Activated B cell treated with CpG ODN at 0.5 μM for 24 hours (primary cell): ENCODE measurements at places on chromosomes 11 and 22.
A peak's percentile ranks its signal among the peaks of the same experiment; 100 is the strongest.

DNA sequence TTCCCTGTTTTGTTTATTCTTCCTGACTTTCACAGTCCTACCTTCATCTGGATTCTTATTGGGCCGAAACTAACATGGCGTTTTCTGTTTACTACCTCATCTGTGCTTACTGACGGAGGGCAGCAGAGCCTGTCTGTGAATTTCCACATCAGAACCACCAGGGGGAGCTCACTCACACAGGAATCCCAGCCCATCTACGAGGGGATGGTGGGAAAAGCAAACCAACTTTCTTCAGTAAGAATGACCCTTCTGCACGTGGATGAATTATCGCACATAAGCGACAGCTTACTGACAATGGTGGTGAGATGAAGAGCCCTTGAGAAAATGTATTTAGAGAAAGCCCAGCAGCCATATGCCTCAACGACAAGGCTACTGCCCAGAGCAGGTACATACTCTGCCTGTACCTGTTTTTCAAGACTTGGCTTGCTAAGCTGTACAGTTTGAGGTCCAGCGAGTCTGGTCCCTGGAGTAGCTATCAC lies 42.5 kb downstream of the LARGE2 start:
- peak; percentile 24 for DNase-seq

GRCh38 chr11:70912226-70912840 lies 340.0 kb downstream of the SHANK2 start:
- no peak for DNase-seq

DNA sequence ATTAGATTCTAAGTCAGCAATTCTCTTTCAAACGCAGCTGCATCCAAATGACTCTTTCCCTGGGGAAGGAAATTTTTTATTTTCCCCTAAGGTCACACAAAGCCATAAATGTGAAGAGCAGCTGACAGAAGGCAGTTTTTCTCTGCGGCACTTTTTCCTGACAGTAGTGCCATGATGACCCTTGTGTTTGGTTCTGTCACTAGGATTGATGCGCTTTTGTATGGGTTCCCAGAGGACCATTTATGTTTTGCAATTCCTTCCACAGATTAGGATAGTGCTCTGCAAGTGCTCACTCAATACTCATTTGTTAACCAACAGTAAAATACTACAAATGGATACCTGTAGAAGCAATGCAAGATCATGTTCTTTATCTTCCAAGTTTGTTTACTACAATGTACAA lies 359.6 kb upstream of the CTSC start:
- DNase-seq, result no peak

GRCh38 chr11:1335811-1336761 lies 26.7 kb upstream of the TOLLIP start:
- peak; percentile 41 for DNase-seq

DNA sequence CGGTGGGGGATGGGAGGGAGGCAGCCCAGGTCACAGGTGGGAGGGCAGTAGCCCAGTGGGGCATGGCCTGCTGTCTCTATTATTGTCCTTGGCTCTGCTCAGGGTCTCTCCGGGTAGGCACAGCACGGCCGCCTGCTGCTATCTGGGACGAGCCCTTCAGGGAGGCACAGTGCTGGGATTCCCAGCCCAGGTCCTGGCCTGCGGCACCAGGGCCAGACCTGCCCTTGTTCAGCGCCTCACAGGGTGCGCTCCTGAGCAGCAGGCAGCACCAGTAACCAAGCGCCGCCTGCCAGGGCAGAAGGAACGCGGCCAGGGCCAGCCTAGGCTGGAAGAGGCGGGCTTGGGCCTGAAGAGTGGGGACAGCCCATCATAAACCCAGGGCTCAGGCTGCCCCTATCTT lies 151.0 kb downstream of the MPPED1 start:
- DNase-seq, result no peak

- no peak for DNase-seq
Measured at GRCh38 chr22:16387088-16387487, 205.5 kb downstream of the CCT8L2 start.

GRCh38 chr11:57936050-57936418 lies 87.6 kb upstream of the OR9Q1 start:
- no peak for DNase-seq

GRCh38 chr11:67652965-67653845 lies 2.7 kb upstream of the ACY3 start:
- no peak for DNase-seq

- DNase-seq, result no peak
Measured at GRCh38 chr11:83158357-83158786, 1.4 kb downstream of the PCF11 start.

- no peak for DNase-seq
Measured at GRCh38 chr11:108115500-108116140, 5.7 kb upstream of the ACAT1 start.

GRCh38 chr11:112253605-112254242 lies 6.9 kb downstream of the PLET1 start:
- no peak for DNase-seq

DNA sequence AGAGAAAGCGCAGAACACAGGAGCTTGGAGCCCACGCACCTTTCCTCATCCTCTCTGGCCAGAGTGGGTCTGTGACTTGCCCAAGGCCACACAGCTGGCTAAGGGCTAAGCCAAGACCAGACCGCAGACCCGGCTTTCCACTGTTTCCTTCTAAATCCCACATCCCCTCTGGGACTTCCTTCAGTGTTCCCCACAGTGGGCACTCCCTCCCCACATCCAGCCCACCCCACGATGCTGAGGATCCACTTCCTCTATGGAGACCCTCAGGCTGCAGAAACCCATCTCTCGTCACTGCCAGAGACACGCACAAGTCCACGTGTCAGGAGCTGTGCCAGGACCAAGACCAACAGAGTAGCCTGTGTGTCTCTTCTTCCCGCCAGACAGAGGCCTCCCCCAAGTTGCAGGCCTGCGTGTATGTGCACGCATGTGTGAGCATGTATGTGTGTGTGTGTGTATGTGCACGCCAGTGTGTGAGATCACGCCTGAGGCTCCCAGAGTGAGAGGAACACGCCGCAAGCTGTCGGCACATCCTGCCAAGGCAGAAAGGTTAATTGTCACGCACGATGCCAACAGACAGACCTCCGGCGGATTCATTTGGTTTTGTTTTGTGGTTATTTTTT lies 21.6 kb downstream of the PDGFB start:
- no peak for DNase-seq

DNA sequence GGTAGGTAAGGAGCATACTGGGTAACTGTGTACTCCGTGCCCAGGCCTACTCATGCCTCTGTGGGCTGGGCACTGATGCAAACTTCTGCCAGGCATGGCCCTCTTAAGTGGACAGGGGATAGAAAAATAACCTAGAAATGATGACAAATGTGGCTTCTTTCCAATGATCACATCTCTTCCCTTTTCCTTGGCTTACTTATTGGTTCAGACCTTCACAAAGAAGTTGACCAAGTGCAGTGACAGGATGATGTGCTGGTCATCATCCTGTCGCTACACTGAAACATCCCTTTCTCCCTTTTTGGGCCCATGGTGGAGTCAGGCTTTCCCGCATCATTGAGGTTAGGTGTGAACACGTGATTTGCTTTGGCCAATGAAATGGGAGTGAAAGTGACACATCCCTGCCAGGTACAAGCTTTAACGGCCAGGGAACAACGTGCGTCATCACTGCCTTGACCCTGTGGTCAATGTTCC lies 31.8 kb upstream of the APOBEC3A start:
- no peak for DNase-seq

DNA sequence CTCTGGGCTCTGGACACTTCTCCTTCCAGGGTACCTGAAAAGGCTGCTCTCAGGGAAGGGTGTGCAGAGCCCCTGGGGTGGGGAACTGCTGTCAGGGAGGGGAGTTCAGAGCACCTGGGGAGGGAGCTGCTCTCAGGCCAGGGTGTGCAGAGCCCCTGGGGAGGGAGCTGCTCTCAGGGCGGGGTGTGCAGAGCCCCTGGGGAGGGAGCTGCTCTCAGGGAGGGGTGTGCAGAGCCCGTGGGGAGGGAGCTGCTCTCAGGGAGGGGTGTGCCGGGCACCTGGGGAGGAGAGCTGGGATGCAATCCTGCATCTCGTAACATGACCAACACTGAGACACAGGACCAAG lies 764.2 kb downstream of the BRD1 start:
- DNase-seq, result no peak
